ENCODE measurements at places on chromosomes 13 and 19.

DNA sequence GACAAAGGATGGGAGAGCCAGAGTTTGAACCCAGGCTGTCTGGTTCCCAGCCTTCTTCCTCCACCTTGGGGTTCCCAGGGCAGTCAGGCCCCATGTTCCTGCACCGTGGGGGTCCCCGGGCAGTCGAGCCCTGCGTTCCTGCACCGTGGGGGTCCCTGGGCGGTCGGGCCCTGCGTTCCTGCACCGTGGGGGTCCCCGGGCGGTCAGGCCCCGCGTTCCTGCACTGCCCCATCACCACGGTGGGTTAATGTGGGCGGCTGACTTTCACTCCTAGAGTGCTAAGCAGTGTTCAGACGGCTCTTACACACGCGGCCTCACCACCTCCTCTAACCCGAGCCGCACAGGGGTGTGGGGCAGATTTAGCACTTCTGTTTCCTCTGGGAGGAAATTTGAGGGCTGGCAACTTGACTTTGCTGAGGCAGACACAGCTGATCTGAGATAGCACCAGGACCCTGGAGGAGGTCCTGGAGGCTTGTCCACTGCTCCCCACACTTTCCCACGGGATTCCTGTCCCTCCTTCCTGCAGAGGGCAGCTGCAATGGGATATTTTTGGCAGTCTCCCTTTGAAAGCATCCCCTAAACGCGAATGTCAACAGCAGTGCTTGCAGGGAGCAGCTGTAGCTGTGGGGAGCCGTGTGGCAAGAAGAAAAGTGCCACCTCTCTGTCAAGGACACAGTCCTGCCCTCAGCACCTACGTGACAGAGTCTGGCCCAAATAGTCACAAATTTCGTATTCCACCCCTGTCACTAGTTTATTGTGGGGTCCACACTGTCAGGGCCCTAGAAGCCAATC is 239.4 kb downstream of the TEX29 start:
- DNase-seq, result no peak

- DNase-seq, result no peak
Measured at GRCh38 chr13:86608701-86609100, 809.5 kb upstream of the SLITRK6 start.

GRCh38 chr13:110641055-110642015 is 26.0 kb downstream of the NAXD start:
- no peak for DNase-seq

GRCh38 chr19:38870612-38871011 is 7.5 kb downstream of the RINL start:
- DNase-seq, result no peak

DNA sequence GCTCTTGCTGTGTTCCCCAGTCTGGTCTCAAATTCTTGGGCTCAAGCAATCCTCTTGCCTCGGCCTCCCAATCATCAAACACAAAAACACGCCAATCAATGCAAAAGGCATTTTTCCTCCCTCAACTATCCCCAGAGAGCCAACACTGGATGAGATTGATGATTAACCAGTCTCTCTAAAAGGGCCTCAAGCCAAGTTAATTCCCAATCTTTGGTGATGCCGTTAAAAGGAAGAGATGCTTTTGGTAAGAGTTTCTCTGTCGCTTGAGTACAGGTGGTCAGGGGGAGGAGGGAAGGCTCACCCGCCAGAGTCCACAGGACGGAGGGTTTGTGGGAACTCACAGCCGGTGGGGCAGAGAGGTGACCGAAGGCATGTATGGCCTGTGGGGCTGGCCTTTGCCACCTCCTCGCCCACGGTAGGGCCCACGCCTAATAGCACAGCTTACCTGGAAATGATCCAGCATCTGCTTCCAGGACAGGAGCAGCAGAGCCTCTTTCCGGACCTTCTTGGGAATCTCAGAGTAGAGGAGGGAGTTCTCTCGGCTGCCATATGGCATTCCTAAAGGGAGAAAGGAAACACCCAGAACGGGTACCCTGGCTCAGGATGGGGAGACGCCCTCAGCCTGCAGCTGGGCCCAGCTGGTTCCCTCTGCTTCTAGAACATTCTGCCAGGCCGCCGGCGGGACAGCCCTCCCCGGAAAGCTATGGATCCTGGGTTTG is 18.1 kb downstream of the DPP9 start:
- no peak for DNase-seq

- no peak for DNase-seq
Measured at GRCh38 chr13:109140479-109141349, 511.3 kb downstream of the MYO16 start.

- DNase-seq, result no peak
Measured at GRCh38 chr19:30172613-30173242, 199.5 kb upstream of the ZNF536 start.

GRCh38 chr13:113874579-113875428 is 10.9 kb upstream of the GAS6 start:
- DNase-seq, result no peak

DNA sequence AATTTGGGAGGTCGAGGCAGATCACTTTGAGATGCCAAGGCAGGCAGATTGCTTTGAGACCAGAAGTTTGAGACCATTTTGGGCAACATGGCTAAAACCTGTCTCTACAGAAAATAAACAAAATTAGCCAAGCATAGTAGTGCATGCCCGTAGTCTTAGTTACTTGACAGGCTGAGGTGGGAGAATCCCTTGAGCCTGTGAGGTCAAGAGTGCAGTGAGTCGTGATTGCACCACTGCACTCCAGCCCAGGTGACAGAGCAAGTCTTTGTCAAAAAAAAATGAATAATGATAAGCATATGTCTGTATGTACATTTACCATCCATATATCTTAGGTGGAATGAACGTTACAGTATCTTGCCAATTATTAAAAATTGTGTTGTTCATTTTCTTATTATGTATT is 2447.7 kb downstream of the PCDH9 start:
- DNase-seq, result no peak

All from endothelial cell (in vitro differentiated cells).